ENCODE measurements at places on chromosomes 1 and 21.

DNA sequence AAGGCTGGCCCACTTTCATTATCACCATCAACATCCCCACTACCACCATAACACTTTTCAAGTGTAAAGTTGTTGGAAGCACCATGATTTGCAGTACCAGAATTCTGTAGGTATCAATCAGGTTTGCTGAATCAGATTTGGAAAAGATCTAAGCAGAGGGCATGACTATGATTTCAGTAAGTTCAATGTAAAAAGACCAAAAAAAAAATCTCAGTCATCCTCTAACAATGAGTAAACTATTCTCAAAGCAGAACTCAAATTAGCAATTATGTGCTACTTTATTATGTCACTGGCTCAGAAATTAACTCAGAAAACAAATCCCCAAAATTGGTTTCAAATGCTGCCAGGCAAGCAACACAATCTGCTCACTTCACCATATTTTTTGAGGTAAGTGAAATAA is 187.8 kb upstream of the HP1BP3 start:
- no peak overlapping the region for H3K27ac ChIP-seq
- no peak overlapping the region for H3K4me3 ChIP-seq
- no peak for DNase-seq
- H3K27me3 ChIP-seq = no peaks in the 10 kb centered on the region
- no peaks in the 10 kb centered on the region for H3K4me1 ChIP-seq

DNA sequence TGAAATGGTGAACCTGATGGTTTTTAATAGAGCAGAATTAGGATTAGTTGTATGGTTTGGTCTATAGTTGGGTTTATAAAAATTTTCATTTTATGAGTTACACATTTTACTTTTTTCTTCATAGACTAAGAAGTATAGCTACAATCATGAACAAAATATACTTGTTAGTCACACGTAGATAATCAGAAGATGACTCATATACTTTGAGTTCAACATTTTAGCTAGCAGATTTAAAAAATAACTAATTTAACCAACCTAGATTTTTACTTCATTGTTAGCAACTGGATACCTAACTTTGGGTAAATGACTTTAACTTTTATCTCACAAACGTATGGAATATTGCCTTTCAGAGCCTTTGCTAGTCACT is 27.9 kb downstream of the MORC3 start:
- no peak overlapping the region for H3K4me3 ChIP-seq
- H3K4me1 ChIP-seq = no peaks in the 10 kb centered on the region
- no peaks in the 10 kb centered on the region for H3K27me3 ChIP-seq
- H3K36me3 ChIP-seq = peaks cover 95% of the 10 kb centered on the region
- H3K27ac ChIP-seq = no peak overlapping the region

GRCh38 chr1:225572422-225572821 is 80.5 kb downstream of the ENAH start:
- H3K4me1 ChIP-seq = no peaks in the 10 kb centered on the region
- H3K36me3 ChIP-seq = no peaks in the 10 kb centered on the region
- no peak overlapping the region for H3K4me3 ChIP-seq
- no peaks in the 10 kb centered on the region for H3K27me3 ChIP-seq

DNA sequence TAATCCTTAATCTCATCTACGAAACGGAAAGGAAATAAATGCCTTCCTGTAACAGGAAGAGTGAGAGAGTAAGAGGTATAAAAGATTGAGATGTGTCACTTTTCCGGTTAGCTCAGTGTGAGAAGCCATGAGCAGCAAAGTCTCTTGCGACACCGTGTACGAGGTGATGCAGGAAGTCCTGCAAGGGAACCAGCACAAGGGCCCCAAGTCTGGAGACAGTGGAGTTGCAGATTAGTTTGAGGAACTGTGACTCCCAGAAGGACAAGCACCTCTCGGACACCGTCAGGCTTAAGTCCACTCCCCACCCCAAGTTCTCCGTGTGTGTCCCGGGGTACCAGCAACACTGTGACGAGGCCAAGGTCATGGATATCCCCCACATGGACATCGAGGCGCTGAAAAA is 592.3 kb upstream of the ADGRL2 start:
- H3K36me3 ChIP-seq = no peaks in the 10 kb centered on the region

DNA sequence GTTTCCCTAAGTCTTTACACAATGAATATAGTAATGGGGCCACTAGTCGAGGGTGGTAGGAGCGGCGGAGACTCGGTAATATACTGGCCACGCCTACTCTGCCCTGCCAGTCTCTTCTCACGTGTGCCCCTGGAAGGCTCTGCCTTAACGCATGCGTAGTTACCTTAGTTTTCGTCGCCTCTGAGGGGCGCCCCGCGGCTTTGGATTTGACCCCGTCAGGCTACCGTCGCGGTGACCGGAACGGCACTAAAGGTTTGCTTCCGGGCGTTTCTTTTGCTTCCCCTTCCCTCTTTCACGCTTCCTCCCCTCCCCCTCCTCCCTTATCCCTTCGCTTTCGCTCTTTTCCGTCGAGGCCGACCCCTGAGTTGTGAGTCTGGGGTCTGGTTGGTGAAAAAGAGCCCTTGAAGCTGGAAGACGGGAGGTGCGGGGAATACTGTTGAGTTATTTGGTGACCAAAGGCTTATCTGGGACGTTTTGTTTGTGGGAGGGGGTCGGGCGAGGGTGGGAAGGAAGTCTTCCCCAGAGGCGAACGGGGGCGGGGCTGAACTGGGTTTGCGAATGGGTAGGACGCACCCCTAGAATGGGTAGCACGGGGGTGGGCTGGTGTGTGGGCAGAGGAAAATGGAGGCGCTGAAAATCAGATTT is at the start of gene SETDB1:
SETDB1 (plus strand) TSS at position 267 of the 645 bp plus-strand sequence. CDS start 1,352 bp downstream, outside the sequence.
- peak; percentile 86 for DNase-seq
- H3K4me3 ChIP-seq = peak within 1 kb of the TSS; percentile 92
- H3K4me1 ChIP-seq = peaks cover 23% of the 10 kb centered on the region
- peaks cover 27% of the 10 kb centered on the region for H3K36me3 ChIP-seq

DNA sequence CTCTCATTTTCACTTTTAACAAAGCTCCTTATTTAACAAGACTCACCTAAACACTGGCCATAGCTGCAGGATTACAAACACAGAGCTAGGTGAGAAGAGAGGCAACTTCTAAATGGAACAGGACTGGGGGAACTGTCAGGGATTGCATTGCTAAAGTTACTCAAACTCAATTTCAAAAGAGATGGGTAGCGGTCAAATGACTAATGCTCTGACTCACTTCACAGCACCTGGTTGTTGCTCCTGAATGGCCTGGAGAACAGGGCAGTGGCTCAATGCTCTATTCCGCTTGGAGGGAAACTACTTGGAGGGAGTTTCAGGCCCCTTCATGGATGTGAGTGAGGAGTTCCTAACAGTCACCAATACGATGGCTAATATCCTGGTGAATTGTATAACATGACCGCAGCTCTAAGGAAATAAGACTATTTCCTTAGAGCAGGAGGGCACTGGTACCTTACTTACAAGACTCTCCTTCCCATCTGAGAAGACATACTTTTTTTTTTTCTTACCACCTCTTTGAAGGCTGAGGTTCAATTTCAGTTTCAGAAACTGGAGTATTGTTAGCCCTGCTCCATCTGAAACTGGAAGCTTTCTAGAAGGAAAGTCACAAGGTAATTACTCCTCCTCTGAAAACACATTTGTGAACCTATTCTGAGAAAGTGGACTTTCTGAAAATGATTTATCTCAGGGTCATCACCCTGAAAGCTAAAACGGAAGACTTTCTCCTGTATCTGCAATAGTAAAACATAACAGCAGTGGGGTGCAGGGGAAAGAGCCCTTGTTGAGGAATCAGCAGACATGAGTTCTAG is 9.5 kb downstream of the DPT start:
- H3K4me1 ChIP-seq = no peaks in the 10 kb centered on the region
- peaks cover 21% of the 10 kb centered on the region for H3K27me3 ChIP-seq
- H3K4me3 ChIP-seq = no peak overlapping the region
- DNase-seq = no peak
- H3K36me3 ChIP-seq = no peaks in the 10 kb centered on the region

DNA sequence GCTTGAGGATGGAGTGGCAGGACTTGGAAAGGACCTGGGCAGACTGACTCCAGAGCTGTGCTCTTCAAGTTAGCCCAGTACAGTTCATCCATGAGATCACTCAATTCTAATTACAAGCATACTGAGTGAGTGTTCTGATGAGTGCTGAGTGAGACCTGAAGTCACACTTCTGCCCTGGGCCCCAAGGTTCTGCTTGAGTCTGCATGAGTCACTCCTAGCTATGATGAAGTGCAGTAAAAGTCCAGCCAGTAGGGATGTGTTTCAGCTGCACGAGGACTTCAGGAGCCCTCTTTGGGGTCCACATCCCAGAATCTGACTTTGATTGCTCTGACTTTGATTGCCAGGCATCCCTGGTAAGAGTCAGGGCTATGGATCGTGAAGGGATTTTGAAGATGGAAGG is 35.8 kb downstream of the PLEKHA6 start:
- DNase-seq = no peak
- no peaks in the 10 kb centered on the region for H3K36me3 ChIP-seq
- H3K27me3 ChIP-seq = peaks cover 2% of the 10 kb centered on the region

- H3K4me3 ChIP-seq = peak overlapping the region; percentile 98
- DNase-seq = peak; percentile 57
- peak overlapping the region; percentile 86 for H3K27ac ChIP-seq
- H3K36me3 ChIP-seq = peaks cover 14% of the 10 kb centered on the region
- H3K4me1 ChIP-seq = peaks cover 62% of the 10 kb centered on the region
Measured at GRCh38 chr1:206923009-206923960, 1.5 kb upstream of the FCMR start.
